ENCODE measurements at places on chromosomes 13 and 19.

DNA sequence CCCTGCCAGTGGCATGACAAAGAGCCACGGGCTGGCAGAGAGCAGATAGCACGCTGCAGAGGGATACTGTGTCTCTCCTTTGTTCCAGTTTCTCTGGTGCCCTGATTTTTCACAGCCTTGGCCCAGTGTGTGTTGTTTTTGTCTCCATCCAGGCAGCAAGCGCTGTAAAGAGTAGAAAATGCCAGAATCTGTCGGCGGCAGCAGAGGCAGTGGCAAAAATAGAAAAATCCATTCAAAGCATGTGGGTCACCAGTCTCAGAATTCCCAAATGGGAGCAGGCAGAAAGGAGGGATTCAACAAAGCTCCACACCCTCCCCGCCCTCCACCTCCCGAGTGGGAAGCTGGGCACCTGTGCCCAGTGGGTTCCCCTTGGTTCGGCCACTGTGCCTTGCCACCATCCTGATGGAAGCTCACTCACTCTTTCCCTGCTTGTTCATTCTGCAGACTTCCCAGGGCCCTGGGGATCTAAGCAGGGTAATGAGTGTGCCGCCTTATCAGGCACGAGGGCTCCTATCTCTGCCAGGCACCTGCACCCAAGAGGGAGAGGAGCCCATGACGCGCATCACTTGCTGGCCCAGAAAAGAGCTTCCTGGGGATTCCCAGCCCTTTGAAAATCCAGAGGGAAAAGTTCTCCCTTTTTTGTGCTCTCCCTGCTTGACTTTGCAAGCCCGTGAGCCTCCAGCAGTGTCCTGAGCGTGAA is 416.9 kb downstream of the IRS2 start:
- DNase-seq: no peak

- peak; percentile 40 for DNase-seq
Observed at GRCh38 chr13:41458761-41459431, 1.5 kb downstream of the RGCC start.

DNA sequence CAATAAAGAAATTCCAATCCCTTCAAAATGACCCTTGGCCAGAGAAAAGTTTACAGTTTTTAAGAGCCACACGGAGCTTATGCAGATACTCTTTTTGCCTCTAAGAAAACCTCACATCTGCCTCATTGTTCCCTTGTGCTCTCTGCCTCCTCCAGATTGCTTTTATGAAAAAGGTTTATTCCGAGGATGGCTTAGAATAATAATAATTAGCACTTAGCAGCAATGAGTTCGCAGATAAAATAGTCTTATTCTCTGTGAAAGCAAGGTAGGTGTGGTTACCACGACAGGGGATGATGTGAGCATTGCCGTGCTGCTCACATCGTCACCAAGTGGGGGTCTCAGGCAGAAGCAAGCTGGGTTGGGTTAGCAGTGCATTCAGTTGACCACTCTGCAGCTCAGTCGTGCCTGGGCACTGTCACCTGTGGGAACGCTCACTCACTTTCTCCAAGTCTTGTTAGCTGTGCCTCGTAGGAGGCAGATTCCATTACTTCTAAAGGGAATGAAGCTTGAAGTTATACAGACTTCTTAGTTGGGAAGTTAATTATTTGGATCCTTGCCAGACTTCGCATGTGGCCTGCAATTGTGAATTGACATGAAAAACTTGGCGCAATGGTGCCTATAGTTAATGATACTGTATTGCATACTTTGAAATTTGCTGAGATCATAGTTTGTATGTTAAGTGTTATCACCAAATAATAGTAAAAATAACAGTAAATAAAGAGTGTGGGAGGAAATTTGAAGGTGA is 157.2 kb downstream of the MYO16 start:
- DNase-seq: no peak

DNA sequence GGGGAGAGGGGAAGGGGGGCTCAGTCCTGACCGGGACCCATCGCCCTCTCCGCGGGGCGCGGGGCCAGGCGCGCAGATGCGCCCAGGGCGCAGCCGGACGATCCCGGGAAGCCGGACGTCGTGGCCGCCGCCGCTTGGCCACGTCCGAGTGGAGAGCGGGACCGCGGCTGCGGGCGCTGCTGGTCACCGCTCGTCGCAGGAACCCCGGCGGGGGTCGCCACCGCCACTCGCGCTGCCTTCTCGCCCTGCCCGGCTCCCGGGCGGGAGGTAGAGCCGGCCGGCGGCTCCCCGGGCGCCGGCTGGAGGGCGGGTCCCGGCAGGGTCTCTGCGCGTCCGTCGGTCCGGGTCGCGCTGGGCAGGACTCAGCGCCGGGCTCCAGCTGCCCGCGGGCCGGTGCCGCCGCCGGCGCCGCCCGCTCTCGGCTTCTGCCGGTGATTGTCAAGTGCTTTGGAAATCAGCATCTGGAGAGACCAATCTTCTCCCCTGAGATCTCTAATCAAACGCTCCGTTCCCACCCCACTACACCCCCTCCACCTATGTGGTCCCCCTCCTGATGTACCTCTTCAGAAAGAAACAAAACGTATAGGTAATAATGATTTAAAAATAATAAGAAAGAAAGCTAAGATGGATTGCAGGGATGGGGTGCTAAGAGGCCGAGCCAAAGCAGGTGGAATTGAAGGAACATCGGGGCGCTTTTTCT is 464.4 kb downstream of the ITGBL1 start:
- no peak for DNase-seq

DNA sequence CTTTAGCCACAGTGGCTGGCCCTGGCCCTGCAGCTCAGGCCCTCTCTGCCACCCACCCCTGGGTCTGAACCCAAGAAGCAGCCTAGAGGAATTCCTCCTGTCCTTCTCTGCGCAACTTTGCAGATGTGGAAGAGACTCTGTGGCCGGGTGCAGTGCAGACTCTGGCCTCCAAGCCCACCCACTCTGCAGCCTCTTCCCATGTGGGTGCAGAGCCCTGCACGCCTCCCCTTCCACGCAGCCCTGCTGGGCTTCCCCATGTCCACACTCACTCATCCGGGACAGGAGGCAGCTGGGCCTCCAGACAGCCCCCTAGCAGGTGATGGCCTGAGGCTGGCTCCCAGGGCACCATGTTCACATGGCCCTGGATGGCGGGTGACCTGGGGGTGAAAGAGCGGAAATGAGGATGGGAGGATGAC is 2.5 kb downstream of the TEX29 start:
- DNase-seq: no peak

Measured in effector CD8-positive, alpha-beta T cell (primary cell).